ENCODE measurements at places on chromosomes 4 and X. TPM values are rescaled to one million over a fixed set of nuclear protein-coding genes. Genes with fewer than 3 reads are reported as not detected.
A peak's percentile ranks its signal among the peaks of the same experiment; 100 is the strongest.

The GAGE2A gene
- not detected for total RNA-seq

The CXCL3 gene
- total RNA-seq, result 4.0 TPM

The AKAP14 gene
- not detected for total RNA-seq

- H3K27me3 ChIP-seq, result no peaks in the 10 kb centered on the region
- no peak for DNase-seq
- H3K36me3 ChIP-seq, result no peaks in the 10 kb centered on the region
- H3K27ac ChIP-seq, result peak overlapping the region; percentile 91
Observed at GRCh38 chr4:47486231-47486673, 1.2 kb downstream of the ATP10D start.

The MAGEB17 gene
- not detected for total RNA-seq

DNA sequence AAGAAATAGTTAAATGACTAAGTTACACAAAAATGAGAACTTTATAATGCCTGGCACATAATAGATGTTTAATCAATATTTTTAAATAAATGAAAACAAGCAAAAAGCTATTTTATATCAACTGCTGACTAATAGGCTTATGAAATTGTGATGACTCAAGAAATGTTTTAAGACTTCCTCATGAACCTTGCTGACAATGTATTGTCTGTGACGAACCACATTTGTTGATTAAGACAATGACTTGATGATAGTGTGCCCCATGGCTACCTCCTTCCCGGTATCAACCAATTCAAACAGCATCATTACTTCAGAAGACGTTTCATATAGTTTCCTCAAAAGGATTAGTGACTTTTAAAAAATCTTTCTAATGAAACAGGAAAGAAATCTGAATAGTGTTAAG lies 7.9 kb downstream of the CXCL6 start:
- no peaks in the 10 kb centered on the region for H3K36me3 ChIP-seq
- no peak overlapping the region for H3K4me3 ChIP-seq
- peaks cover 6% of the 10 kb centered on the region for H3K4me1 ChIP-seq
- H3K27ac ChIP-seq, result peak overlapping the region; percentile 66
- DNase-seq, result no peak

DNA sequence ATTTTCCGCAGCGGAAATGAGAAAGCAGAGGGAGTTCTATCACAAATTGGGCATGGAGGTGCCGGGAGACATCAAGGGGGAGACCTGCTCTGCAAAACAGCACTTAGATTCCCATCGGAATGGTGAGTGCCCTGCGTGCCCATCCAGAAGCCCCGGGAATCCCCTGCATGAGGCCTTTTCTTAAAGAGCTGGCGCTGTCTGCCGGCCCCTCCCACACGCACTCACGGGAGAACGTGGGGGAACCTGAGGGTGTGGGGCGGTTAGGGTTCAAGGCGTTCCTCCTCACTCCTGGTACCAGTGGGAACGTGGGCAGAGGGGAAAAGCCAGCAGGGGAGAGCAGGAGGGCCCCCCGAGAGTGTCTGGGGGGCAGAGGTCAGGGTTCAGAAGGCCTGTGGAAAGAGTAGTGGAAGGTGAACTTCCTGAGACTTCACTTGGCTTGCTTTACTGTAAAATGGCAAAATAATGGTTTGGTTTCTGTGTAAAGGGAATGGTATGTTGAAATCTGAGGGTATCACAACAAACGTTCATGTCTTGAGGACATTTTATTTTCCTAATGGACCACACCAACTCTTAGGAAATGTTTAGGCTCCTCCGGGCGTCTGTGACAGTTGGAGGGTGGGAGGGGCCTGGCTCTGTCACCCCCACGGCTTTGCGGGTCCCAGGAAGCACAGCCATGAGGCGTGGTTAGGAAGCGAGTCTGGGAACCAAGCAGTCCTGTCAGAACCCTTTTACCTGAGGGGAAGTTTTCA lies 38.0 kb downstream of the PCGF3 start:
- no peaks in the 10 kb centered on the region for H3K4me1 ChIP-seq
- no peaks in the 10 kb centered on the region for H3K36me3 ChIP-seq
- H3K27me3 ChIP-seq, result no peaks in the 10 kb centered on the region
- H3K4me3 ChIP-seq, result no peak overlapping the region
- no peak overlapping the region for H3K27ac ChIP-seq
- DNase-seq, result no peak

- no peak overlapping the region for H3K27ac ChIP-seq
- H3K27me3 ChIP-seq, result no peaks in the 10 kb centered on the region
- H3K4me1 ChIP-seq, result no peaks in the 10 kb centered on the region
- no peak for DNase-seq
- H3K36me3 ChIP-seq, result no peaks in the 10 kb centered on the region
Observed at GRCh38 chr4:181301735-181302710, 941.2 kb upstream of the TENM3 start.

GRCh38 chr4:24121395-24122175 lies 231.7 kb upstream of the PPARGC1A start:
- no peak for DNase-seq
- no peak overlapping the region for H3K27ac ChIP-seq
- H3K36me3 ChIP-seq, result no peaks in the 10 kb centered on the region
- no peaks in the 10 kb centered on the region for H3K27me3 ChIP-seq

The RTL5 gene
- total RNA-seq, result 5.9 TPM

The CXXC4 gene
- total RNA-seq, result 0.54 TPM

DNA sequence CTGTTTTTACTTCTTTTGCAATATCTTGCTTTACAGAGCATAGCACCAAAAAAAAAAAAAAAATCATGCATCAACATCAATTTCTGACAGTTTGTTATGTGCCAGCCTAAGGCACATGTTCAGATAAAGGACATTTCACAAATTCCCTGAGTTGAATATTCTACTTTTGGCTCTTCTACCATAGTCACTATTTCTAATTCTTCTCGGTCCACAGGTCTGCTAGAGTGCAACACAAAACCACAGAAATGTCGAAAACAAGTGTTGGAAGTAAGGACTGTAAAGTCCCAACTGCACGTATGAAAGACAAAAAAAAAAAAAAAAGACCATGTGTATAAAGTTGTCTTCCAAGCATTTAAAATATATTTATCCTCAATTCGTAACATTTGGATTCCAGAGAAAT lies 494.2 kb upstream of the INTU start:
- H3K27ac ChIP-seq, result no peak overlapping the region
- no peaks in the 10 kb centered on the region for H3K36me3 ChIP-seq
- no peaks in the 10 kb centered on the region for H3K4me1 ChIP-seq
- H3K27me3 ChIP-seq, result no peaks in the 10 kb centered on the region
- H3K4me3 ChIP-seq, result no peak overlapping the region

DNA sequence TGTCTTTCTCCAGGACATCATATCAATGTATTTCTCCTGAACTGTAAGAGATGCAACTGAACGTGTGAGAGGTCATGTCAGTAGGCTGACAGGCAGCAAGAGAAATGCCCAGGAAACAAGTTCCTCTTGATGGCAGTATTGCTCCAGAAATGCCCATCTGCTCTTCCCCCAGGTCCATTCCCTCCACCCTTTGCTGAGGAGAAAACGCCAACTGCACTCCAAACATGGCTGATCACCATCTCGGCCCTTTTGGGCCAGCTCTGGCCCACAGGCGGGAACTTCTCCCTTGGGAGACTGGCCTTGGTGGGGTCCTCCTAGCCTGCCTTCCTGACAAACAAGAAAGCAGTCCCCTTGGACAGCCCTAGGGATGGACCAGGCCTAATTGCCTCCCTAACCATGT lies 276.5 kb upstream of the AGTR2 start:
- no peaks in the 10 kb centered on the region for H3K27me3 ChIP-seq
- H3K4me3 ChIP-seq, result no peak overlapping the region
- no peak overlapping the region for H3K27ac ChIP-seq

DNA sequence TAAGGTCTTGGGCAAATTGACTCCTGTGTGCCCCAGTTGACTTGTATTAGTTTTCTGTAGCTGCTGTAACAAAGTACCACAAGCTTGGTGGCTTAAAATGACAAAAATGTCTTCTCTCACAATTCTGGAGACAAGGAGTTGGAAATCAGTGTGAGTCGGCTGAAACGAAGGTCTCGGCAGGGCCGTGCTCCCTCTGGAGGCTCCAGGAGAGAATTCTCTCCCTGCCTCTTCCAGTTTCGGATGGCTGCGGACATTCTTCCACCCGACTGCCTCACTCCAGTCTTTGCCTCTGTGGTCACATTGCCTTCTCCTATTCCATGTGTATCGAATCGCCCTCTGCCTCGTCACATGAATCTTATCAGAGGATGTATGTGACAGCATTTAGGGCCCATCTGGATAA lies 66.0 kb upstream of the PHOX2B start:
- no peaks in the 10 kb centered on the region for H3K27me3 ChIP-seq
- H3K36me3 ChIP-seq, result no peaks in the 10 kb centered on the region
- H3K4me3 ChIP-seq, result no peak overlapping the region

DNA sequence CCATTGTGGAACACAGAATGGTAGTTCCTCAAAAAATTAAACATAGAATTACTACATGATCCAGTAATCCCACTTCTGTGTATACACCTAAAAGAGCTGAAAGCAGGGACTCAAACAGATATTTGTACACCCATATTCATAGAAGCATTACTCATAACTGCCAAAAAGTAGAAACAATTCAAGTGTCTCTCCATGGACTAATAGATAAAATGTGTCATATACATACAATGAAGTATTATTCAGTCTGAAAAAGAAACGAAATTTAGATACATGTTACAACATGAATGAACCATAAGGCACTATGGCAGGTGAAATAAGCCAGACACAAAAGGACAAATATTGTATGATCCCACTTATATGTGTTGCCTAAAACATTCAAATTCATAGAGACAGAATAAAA lies 145.1 kb downstream of the ANTXR2 start:
- no peaks in the 10 kb centered on the region for H3K27me3 ChIP-seq
- H3K4me1 ChIP-seq, result no peaks in the 10 kb centered on the region
- peaks cover 6% of the 10 kb centered on the region for H3K36me3 ChIP-seq
- no peak overlapping the region for H3K27ac ChIP-seq

- no peak overlapping the region for H3K27ac ChIP-seq
- DNase-seq, result peak; percentile 60
- H3K4me1 ChIP-seq, result peaks cover 5% of the 10 kb centered on the region
- H3K4me3 ChIP-seq, result no peak overlapping the region
Observed at GRCh38 chr4:10085828-10086505, 30.6 kb downstream of the WDR1 start.

- no peak overlapping the region for H3K4me3 ChIP-seq
- peaks cover 10% of the 10 kb centered on the region for H3K4me1 ChIP-seq
- no peaks in the 10 kb centered on the region for H3K36me3 ChIP-seq
Observed at GRCh38 chr4:87844452-87844851, 11.7 kb downstream of the MEPE start.
